ENCODE measurements at places on chromosomes 1 and 21.
A peak's percentile ranks its signal among the peaks of the same experiment; 100 is the strongest.

DNA sequence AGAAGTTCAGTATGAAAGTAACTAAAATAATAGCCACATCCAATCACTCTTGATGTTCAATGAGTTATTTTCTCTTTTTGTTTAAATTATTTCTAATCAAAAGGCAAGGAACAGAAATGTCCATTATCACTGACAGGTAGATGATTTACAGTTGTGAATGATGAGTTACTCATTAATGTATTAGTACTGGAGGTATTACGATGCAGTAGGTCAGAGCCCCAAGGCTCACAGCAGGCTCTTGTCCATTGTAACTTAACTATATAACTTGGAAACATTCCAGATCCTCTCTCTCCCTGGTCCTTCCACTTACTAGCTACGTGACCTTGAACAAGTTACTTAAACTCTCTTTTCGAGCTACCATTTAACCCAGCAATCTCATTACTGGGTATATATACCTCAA, 39.5 kb downstream of the CRB1 start:
- DNase-seq: no peak

DNA sequence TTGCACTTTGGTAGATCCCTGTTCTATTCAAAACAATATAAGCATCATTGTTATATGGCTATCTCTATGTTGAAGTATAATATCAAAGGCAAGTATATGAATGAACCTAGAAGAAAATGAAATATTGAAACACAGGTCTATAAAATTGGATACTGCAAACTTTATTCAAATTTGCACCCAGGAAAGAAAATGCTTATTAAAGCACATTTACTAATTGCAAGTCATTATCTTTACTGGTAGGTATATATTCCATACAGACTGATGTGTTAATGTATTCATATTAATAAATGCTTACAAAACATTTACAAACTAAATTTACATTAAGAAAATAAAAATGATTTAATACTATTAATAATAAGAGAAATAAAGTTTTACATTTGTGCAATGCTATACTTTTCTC, 469.8 kb downstream of the NCAM2 start:
- no peak for DNase-seq

DNA sequence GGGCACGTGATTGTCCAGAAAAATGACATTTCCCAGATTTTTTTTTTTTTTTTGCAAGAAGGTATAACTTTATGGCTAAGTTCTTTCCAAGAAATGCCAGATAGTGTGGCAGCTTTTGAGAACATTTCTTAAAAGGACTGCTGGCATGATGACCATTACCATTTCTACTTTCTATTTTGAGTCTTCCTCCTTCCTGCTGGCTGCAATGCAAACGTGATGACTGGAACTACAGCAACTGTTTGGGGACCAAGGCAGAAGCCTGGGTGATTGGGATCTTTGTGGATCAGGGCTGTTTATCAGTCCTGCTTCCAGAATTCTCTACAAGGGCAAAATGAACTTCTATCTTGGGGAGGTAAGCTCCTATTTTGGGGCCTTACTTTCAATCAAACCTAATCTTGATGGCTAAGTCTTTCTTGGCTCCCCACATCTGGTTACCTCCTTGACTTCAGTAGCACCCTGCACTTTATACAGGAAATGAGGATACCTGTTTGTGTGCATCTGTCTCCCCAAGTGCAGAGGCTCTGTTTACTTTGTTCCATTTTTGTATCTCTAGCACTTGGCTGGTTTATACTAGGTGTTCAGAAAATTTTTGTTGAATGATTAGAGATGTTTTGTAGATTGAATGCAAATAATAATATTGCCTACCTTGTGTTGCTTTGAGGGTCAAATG, 3.7 kb upstream of the DDX20 start:
- no peak for DNase-seq

DNA sequence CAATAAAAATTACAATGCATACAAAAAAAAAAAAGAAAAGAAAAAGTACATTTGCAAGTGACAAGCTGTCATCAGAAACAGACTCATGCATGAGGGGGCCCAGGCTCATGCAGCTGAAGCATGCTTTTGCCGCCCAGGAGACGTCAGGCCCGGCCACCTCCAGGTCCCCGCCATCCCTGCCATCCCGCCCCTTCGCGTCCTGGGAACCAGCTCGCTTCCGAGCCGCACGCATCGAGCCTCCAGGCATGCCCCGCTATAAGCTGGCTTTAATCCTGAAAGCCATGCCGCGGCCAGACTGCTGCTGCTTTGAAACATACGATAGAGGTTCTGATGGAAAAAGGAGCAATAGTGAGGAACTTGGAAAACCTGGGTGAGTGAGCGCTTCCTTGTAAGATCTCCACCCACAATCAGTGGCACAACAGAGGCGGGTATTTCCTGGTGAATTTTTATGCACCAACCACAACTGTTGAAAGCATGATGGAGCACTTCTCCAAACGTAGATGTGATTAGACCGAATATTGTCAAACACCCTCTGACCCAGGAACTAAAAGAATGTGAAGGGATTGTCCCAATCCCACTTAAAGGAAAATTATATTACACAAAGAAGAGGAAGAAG, 113.7 kb downstream of the FAF1 start:
- no peak for DNase-seq

DNA sequence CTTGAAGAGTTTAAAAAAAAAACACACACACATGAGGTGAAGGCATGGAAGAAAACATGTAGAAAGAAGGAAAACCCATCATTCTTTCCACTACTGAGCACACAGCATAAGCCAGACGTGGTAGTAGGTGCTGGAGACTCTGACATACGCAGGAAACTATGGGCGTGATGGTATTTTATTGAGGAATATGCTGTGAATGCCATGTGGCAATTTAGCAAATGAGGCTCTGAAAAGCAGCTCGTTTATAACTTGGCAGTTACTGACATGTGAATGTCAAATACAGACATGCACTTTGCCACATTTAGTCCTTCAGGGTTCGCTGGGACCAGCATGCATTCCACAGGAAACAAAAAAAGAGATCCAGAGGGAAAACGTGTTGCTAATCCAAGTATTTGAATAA, 74.3 kb upstream of the IFNAR2 start:
- DNase-seq: no peak

DNA sequence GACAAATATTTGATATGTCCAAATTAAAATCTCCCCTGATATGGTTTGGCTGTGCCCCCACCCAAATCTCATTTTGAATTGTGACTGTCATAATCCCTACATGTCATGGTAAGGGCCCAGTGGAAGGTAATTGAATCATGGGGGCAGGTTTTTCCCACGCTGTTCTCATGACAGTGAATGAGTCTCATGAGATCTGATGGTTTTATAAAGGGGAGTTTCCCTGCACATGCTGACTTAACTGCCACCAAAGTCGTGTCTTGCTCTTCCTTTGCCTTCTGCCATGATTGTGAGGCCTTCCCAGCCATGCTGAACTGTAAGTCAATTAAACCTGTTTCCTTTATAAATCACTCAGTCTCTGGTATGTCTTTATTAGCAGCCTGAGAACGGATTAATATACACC, 207.0 kb downstream of the BARHL2 start:
- DNase-seq: no peak

GRCh38 chr1:5424802-5425703, 567.2 kb downstream of the NPHP4 start:
- DNase-seq: no peak

DNA sequence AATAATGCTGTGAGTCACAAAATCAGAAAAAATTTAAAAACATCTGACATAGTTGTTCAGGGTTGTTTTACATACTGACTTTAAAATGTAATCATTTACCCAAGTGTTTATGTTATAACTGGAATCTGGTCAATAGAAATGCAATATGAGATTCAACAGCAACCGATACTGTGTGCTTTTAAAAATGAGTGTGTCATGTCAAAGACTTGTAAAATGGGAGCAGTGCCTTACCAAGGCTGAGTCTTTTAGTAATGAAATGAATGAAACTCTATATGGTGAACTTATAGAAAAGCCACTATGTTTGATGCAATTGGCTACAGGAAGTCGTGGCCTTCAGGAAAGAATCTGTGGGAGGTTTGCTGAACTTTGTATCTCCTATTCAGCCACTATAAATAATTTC, 570.2 kb downstream of the DPYD start:
- DNase-seq: no peak

GRCh38 chr1:245572709-245573108, 417.9 kb downstream of the KIF26B start:
- no peak for DNase-seq

DNA sequence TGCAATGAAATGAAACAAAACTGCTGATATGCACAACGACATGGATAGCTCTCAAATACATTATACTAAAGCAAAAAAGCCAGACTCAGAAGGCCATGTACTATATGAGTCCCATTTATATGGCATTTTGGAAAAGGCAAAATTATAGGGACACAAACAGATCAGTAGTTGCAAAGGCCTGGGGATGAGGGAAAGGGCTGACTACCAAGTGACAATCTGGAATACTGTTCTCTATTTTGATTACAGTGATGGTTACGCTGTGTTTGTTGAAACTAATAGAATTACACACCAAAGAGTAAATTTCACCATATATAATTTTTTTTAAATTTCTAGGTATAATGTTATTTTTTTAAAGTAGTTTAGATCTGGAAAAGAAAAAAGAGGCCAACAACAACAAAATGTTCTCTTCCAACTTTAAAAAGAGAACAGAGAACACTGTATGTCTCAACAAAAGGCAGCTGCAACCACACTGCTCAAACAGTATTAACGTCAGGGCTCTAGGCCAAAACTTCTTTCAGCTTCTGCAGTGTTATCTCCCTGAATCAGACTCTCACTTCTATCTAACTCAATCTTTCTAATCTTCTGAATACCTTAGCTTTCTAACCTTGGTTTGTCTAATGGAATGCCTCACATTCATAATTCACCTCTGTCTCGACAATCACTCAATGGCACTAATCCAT, 75.8 kb downstream of the FOXJ3 start:
- DNase-seq: no peak

GRCh38 chr1:63857478-63857877, 83.7 kb downstream of the ROR1 start:
- DNase-seq: no peak

DNA sequence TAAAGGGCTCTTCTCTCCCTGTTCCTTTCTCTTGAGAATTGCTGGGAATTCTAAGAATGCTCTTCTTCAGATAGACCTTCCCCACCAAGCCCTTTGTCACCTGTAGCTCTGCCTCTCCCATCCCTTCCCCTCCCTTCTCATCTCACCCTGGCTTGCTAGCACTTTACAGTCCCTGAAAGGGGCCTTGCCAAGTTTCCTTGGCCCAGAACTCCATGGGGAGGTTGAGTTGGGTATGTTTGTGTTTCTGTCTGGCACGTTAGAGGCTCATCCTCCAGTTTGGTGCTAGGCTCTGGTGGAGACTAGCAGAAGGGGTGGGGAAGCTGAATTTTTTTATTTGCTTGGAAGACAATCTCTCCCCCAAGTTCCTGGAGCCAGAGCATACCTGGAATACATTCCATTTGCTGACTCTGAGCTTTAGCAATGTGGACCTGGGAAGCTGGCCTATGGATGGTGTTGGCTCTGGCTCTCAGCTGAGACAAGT, 4.9 kb downstream of the CGN start:
- no peak for DNase-seq

DNA sequence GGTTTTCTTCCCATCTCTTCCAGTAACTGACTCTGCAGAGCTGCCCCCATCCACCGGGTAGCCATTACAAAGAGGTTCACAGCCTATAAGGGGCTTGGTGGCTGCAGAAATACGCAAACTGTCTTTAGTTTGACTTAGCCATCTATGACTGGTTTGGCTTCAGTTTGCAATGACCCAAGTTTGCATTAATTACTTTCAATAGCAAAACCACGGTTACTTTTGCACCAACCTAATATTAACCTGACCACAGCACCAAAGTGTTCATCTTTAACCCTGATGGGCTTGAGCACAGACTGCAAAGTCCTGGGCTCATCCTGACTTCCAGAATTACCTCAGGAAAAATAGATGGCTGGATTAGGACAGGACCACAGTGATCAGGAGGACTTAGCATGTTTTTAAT, 2.2 kb upstream of the HAO2 start:
- DNase-seq: no peak

GRCh38 chr1:222416001-222416791, 131.7 kb downstream of the HHIPL2 start:
- DNase-seq: peak; percentile 17

DNA sequence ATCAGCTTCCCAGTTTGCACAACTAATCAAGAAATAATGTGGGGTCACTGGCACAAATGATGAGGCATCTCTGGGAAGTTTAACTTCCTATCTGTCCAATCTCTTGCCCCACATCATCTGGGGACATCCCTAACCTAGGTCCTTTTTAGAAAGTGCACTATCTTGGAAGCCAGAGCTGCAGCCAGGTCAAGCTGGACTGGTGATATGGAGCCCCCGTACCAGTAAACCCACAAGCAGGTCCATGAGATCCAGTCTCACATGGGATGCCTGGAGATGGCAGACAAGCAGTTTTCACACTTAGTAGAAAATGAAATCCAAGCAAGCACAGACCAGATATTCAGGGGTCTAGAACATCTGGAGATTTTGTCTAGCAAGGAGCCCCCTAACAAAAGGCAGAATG, 27.5 kb upstream of the BSDC1 start:
- DNase-seq: no peak

DNA sequence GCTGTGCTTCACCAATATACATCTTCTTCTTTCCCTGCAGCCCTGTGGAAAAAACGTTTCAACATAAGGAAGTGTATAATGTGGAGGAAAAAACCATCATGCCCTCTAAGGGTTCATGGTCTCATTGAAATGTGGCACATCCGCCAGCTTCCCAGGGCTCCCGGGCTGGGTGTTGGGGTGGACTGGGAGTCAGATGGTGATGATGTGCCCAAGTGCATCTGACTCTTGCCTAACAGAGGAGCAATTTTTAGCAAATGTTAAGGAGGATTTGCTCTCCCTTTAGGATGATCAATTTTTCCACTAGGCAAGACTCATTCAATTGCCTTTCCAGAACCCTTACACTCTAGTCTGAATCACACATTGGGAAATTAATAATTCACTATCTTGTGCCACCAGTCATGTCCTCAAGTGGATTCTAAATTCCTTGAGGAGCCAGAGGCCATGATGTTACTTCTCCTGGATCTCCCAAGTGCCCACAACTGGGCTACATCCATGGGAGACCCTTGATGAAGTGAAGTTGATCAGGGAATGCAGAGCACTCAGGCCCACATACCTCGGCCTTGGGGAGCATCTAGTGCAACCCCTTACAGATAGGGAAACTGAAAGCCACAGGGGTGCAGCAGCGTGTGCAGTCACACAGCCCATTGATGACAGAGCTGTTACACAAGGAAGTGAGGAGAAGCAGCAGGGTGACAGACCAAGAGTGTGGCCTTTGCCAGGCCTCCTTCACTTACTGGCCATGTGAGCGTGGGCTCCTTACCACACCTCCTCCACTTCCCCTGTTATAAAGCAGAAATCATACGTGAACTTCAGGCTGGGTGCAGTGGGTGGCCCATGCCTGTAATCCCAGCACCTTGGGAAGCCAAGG, 100.0 kb upstream of the SLC44A3 start:
- DNase-seq: no peak
